Gastrocnemius medialis (tissue), 4 donors: ENCODE measurements at places on chromosomes 1 and 21.
A peak's percentile ranks its signal among the peaks of the same experiment; 100 is the strongest.

- DNase-seq: no peak
Measured at GRCh38 chr1:150420560-150421265, 56.8 kb downstream of the RPRD2 start.

DNA sequence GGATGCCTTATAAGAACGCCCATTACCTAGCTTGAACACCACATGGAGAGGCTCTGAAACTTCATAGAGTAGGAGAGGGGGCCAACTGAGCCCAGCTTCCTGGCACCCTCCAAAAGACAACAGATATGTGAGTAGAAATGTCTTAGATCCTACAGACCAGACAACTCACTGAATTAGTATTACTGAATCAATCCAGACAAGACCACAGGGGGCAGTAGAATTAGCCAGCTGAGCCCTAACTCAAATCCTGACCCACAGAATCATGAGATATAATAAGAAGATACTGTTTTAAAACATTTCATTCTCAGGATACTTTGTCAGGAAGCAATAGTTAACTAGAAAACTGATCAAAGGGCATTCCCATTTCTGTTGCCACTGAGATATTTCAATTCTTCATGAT lies 45.8 kb upstream of the C1orf21 start:
- DNase-seq: no peak

- DNase-seq: no peak
Measured at GRCh38 chr1:21123287-21123948, 53.3 kb downstream of the EIF4G3 start.

- DNase-seq: no peak
Measured at GRCh38 chr1:1598051-1598719, 1.8 kb downstream of the FNDC10 start.

GRCh38 chr1:225442123-225442505 lies 14.3 kb upstream of the LBR start:
- DNase-seq: no peak

DNA sequence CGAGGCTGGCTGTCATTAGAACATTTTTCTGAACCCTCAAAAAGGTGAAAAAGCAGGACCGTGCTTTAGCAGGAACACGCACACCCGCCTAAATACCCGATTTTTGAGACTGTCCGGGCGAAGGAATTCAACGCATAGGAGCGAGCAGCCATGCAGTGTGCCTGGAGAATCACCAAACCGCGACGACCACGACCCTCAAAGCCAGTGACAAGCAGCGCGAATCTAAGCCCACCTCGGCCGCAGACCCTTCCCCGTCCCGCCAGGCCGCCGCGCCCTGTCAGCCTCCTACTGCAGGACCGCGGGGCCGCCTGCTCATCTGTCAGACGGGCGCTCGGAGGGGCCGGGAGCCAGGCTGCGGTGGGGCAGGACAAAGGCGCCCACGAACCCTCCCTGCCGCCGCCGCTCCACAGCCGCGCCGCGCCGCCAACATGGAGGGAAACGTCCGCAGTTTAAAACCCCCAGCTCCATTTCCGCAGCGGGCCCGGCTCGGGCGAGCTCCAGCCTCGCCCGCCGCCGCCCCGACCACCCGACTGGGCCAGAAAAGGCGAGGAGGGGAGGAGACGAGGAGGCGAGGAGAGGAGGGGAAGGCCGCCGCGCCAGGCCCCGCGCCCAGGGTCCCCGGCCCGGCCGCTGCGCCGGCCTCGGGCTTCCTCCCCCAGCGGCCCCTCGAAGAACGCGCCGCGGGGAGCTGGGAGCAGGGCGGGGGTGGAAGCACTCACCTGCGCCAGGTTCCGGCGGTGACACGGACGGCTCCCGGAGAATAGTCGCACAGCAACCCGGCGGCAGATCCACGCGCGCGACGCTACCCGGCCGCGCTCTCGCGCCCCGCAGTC lies at the start of gene LBR:
Gene LBR, minus strand, starts transcription at position 804 of the 833 bp plus-strand sequence. CDS start 3,963 bp downstream, outside the sequence.
- DNase-seq: no peak

- DNase-seq: no peak
Measured at GRCh38 chr1:31866450-31867032, 50.7 kb upstream of the SPOCD1 start.

DNA sequence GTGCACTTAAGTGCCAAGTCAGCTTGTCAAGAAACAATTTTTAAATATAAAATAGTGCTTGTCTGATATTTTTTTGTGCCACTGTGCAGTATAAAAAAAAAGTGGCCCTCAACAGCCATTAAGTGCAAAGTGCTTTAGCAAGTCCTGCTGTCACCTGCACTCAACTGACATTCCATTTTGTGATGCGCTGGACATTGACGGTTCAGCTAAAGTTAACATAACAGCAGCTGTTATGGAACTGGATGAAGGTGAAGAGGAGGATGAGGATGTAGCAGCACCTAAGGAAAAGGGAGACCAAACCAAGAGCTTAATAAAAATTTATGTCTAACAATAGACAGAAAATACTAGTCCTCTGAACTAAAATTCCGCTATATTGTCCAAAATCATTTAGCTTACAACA lies 7.3 kb upstream of the RBM34 start:
- DNase-seq: no peak

GRCh38 chr1:33377756-33378155 lies 53.1 kb downstream of the PHC2 start:
- no peak for DNase-seq

DNA sequence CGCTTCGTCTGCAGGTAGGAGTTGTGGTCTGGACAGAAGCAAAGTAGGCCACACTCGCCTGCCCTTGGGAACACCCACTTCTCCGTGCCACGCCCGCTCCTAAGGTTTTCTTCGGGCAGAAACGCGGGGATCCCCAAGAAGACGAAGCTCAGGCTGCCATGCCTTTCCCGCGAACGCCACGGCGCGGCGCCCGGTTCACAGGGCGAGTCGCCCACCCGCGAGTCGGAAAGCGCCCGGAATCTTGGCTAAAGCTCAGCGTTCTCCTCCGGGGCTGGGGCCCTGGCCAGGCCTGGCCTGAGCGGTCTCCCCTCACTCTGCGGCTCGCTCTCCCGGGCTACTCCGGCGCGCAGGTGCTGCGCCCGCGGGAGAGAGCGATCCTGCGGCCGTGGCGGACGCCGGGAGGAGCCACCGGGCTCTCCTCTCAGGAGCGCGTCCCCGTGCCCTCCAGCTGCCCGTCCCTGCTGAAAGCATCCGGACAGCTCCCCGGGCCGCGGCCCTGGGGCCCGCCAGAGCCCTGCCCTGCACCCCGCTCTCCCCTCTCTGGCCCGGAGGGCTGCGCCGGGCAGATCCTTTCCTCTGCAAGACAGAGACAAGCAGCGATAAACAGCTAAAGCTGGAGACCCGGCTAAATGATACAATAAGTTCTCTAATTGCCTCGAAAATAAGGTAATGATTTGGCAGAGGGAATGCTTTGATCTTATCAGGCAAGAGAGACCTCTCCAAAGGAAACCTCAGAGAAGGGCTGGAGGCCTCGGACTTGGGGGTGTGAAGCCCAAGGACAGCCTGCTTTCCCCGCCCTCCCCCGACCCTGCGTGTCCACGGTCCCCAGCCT lies 6.7 kb upstream of the WNT2B start:
- peak; percentile 33 for DNase-seq

DNA sequence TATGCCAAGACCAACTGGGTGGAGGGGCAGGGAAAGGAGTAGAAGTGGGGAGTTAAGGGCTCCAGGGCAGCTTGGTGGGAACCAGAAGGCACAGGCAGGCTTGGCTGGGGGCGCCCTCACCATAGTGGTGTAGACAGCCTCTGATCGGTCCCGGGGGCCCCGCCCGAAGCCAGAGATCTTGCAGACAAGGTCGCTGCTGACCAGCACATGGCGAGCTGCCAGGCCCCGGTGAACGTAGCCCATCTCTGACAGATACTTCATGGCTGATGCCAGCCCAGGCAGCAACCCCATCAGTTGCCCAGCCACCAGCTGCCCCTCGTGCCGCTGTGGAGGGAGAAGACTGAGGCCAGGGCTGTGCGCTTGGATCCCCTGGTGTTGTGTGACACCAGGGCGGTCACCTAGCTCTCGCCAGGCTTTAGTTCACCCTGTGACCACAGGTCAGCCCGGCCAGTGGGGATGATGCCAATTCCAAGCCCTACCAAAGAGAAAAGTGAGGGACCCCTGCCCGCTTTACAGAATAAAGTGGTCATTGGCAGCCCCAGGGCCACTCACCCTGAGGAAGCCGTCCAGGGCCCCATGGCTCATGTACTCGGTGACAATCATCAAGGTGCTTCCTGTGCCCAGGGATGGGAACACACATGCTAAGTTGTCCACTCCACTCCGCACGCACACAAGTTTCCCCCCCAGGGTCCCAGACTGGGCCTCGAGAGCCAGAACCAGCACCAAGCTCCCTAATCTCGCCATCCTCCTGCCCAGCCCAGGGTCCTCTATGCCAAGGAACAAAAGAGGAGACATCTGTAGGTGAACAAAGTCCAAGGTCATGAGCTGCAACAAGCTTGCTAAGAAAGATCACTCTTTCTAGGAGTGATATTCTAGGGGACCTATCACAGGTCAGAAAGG lies 28.2 kb downstream of the CDCA8 start:
- DNase-seq: no peak
